ENCODE measurements at places on chromosomes 16 and 17.

DNA sequence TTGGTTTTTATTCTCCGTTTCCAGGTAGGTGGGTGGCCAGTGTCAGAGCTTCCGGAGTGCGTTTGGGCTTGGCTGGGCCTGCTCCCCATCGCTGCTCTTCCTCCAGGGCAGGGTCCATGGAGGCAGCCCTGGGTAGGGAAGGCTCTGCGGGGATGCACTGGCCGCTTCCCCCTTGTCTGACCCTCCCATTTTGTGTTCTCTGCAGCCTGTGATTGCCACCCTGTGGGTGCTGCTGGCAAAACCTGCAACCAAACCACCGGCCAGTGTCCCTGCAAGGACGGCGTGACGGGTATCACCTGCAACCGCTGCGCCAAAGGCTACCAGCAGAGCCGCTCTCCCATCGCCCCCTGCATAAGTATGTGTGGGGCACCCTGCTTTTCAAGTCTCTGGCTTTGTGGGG, 158.3 kb downstream of the NTN1 start:
- DNase-seq, result no peak

GRCh38 chr17:49746791-49747490, 17.0 kb downstream of the FAM117A start:
- DNase-seq, result no peak

DNA sequence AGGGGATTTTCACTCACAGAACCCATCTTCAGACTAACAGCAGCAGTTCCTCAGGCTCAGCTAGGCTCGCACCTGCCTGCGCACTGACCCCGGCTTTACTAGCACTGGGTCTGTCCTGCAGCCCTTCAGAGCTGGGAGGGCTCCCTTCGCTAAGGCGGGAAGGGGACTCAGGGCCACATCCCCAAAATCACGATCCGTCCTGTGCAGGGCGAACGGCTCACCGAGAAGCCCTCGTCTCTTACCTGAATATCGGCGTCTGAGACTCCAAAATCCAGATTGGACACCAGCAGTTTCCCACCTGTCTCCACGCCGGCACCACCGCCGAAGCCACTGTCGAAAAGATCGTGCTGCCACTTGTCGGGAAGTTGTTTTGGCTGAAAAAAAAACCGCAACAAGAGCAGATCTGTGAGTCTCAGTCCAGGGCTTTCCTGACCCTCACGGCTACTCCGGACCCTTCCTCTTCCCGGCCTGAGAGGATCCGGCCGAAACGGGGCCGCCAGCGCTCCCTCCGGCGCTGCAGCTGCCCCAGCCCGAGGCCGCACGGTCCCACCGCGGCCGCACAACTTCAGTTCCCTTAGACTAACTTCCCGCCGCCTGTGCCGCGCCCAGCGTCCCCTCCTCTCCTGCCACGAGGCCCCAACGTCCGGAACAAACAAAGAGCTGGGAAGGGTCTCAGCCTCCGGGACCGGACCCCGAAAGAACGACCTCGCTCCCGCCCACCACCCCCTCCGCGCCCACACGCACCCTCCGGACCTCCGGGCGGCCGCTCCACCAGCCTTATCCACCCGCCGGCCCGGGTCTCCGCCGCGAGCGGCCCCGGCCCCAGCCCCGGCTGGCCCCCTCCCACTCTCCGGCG, 711 bp downstream of the ALYREF start:
- DNase-seq, result no peak

GRCh38 chr17:49932138-49932723, 36.8 kb upstream of the DLX4 start:
- DNase-seq, result no peak

GRCh38 chr17:65553009-65553645, 8.3 kb downstream of the AXIN2 start:
- no peak for DNase-seq

DNA sequence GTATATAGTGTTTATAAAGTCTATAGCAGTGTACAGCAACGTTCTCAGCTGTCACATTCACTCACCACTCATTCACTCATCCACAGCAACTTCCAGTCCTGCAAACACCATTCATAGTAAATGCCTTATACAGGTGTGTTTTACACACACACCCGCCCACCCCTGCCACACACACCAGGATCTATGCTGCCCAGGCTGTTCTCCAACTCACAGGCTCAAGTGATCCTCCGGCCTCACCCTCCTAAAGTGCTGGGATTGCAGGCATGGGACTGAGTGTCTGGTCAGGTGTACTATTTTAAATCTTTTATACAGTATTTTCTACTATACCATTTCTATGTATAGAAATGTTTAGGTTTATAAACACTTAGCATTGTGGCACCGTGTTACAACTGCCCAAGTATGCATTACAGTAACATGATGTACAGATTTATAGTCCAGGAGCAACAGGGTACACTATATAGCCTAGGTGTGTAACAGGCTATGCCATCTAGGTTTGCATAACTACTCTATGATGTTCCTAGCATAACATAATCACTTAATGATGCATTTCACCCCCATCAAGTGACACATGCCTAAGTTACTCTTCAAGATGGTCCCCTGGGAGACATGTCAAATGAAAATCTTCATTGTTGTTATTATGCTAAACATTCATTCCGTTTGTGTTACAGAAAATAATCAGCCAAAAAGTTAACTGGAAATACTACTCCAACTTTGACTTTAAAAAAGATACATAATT, 42.5 kb downstream of the CREBBP start:
- DNase-seq, result no peak

DNA sequence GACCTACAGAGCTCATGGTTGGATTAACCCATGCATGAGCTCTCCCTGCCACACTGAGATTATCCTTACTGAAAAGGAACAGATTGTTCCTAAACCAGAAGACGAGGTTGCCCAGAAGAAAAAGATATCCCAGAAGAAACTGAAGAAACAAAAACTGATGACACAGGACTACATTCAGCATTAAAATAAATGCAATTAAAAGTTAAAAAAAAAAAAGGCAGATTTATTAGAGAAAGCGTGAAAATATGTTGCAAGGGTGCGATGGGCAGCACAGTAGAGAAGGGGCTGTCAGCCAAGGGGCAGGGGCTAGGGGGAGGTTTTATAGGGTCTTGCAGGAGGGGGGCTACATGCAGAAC, 40.2 kb upstream of the BPTF start:
- DNase-seq, result no peak
